Omental fat pad (tissue), 4 donors: ENCODE measurements at places on chromosomes 3 and 15. TPM values are rescaled to one million over a fixed set of nuclear protein-coding genes. Genes with fewer than 3 reads are reported as not detected.

LRTM1 gene
- not detected for total RNA-seq

CPNE4 gene
- total RNA-seq = not detected

NEDD4 gene
- 15.4 TPM for total RNA-seq

CCDC13 gene
- total RNA-seq = 1.1 TPM

GABRG3 gene
- not detected for total RNA-seq

TNFSF10 gene
- total RNA-seq = 220 TPM

ANKRD63 gene
- total RNA-seq = not detected

TRAT1 gene
- total RNA-seq = 1.4 TPM

ACKR2 gene
- 6.2 TPM for total RNA-seq

TUBGCP4 gene
- total RNA-seq = 12.2 TPM

GOLGA6B gene
- not detected for total RNA-seq

ZNF620 gene
- total RNA-seq = 2.2 TPM

CD86 gene
- 13.2 TPM for total RNA-seq

VIPR1 gene
- 73.8 TPM for total RNA-seq

LYZL4 gene
- total RNA-seq = not detected

AHSG gene
- not detected for total RNA-seq

NANOGP8 gene
- 1.3 TPM for total RNA-seq

EFHB gene
- total RNA-seq = 0.44 TPM

BFSP2 gene
- total RNA-seq = not detected

IGF1R gene
- total RNA-seq = 48.3 TPM

PPP1R14D gene
- total RNA-seq = not detected

WDR49 gene
- total RNA-seq = 3.2 TPM

SERPINI1 gene
- total RNA-seq = 4.3 TPM

CAMK2N2 gene
- total RNA-seq = not detected

LRRC49 gene
- total RNA-seq = 6.0 TPM

JMJD7 gene
- 8.5 TPM for total RNA-seq

CLEC3B gene
- total RNA-seq = 297 TPM

SMCO1 gene
- total RNA-seq = not detected

GOLGA8S gene
- total RNA-seq = 0.09 TPM

GRK7 gene
- 0.46 TPM for total RNA-seq

LMAN1L gene
- total RNA-seq = not detected

CHL1 gene
- total RNA-seq = 47.6 TPM

CTNNB1 gene
- total RNA-seq = 495 TPM

SLC28A1 gene
- total RNA-seq = not detected

GPX1 gene
- 403 TPM for total RNA-seq

ZNF860 gene
- 0.50 TPM for total RNA-seq

NLGN1 gene
- 17.0 TPM for total RNA-seq

PAK6 gene
- total RNA-seq = not detected

TERC gene
- 195 TPM for total RNA-seq

SUSD5 gene
- total RNA-seq = 2.3 TPM

SOX14 gene
- total RNA-seq = not detected

ANP32A gene
- 60.4 TPM for total RNA-seq

ZNF80 gene
- 0.19 TPM for total RNA-seq
